ENCODE measurements at places on chromosomes 1 and 21. TPM values are rescaled to one million over a fixed set of nuclear protein-coding genes. Genes with fewer than 3 reads are reported as not detected.

Gene OR2T35
- not detected for total RNA-seq

Gene SLC25A33
- total RNA-seq: 3.7 TPM

Gene CSDE1
- 627 TPM for total RNA-seq

Gene CCDC30
- total RNA-seq: 2.9 TPM

- no peaks in the 10 kb centered on the region for H3K36me3 ChIP-seq
- DNase-seq: no peak
- H3K27ac ChIP-seq: no peak overlapping the region
- no peaks in the 10 kb centered on the region for H3K4me1 ChIP-seq
These were observed 13.7 kb upstream of the KRTAP19-5 start for GRCh38 chr21:30515681-30516080.

DNA sequence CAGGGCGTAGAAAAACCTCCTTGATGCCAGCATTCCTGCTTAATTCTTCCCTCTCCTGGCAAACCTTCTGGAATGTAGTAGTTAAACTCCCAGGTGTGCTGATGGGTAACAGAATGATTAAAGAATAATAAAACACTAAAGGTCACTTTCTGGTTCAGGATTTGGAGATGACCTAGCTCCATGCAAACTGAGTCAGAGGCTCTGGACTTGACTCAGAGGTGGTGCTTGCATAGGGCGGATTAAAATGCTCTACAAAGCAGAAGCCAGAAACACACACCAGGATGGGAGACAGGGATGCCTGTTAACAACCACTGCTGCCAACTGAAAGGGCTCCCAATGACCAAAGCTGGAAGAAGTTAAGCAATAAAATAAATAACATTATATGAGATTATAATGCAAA, 41.5 kb downstream of the KRTAP19-8 start:
- DNase-seq: no peak
- peaks cover 2% of the 10 kb centered on the region for H3K36me3 ChIP-seq
- no peak overlapping the region for H3K27ac ChIP-seq
- no peak overlapping the region for H3K4me3 ChIP-seq
- peaks cover 14% of the 10 kb centered on the region for H3K27me3 ChIP-seq
- H3K4me1 ChIP-seq: no peaks in the 10 kb centered on the region

GRCh38 chr1:174413632-174414031, 34.1 kb upstream of the GPR52 start:
- H3K36me3 ChIP-seq: no peaks in the 10 kb centered on the region
- peaks cover 17% of the 10 kb centered on the region for H3K4me1 ChIP-seq
- H3K4me3 ChIP-seq: no peak overlapping the region

DNA sequence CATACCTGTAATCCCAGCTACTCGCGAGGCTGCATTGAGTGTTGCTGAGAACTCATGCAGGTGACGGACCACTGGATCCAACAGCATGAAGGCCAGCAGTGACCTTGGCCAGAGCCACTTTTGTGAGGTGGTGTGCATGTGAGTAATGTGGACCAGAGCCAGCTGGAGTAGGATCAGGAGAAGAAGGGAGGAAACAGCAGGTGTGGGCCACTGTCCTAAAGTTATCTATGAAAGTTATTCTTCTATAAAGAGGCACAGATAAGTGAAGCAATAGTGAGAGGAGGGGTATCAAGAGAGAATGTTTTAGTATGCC, 47.8 kb downstream of the TCP10L start:
- H3K36me3 ChIP-seq: peaks cover 6% of the 10 kb centered on the region
- no peak for DNase-seq
- peak overlapping the region; percentile 58 for H3K4me3 ChIP-seq
- H3K4me1 ChIP-seq: peaks cover 32% of the 10 kb centered on the region
- no peak overlapping the region for H3K27ac ChIP-seq
- no peaks in the 10 kb centered on the region for H3K27me3 ChIP-seq

GRCh38 chr1:19460535-19461219, 24.7 kb downstream of the CAPZB start:
- DNase-seq: no peak
- H3K4me3 ChIP-seq: peak overlapping the region; percentile 85
- no peaks in the 10 kb centered on the region for H3K27me3 ChIP-seq
- peak overlapping the region; percentile 98 for H3K27ac ChIP-seq
- H3K4me1 ChIP-seq: peaks cover 62% of the 10 kb centered on the region

GRCh38 chr21:31660259-31660565, 719 bp downstream of the SOD1 start:
- no peak for DNase-seq
- H3K27ac ChIP-seq: peak overlapping the region; percentile 90
- no peaks in the 10 kb centered on the region for H3K27me3 ChIP-seq
- H3K36me3 ChIP-seq: peaks cover 5% of the 10 kb centered on the region

- no peaks in the 10 kb centered on the region for H3K27me3 ChIP-seq
- no peak for DNase-seq
- no peak overlapping the region for H3K4me3 ChIP-seq
- no peaks in the 10 kb centered on the region for H3K4me1 ChIP-seq
- H3K36me3 ChIP-seq: no peaks in the 10 kb centered on the region
These were observed 128.9 kb upstream of the ATP1B1 start for GRCh38 chr1:168977618-168978017.

- no peak overlapping the region for H3K4me3 ChIP-seq
- no peak for DNase-seq
- no peaks in the 10 kb centered on the region for H3K36me3 ChIP-seq
- H3K27me3 ChIP-seq: peaks cover 25% of the 10 kb centered on the region
- peaks cover 5% of the 10 kb centered on the region for H3K4me1 ChIP-seq
- no peak overlapping the region for H3K27ac ChIP-seq
These were observed 34.1 kb upstream of the MTR start for GRCh38 chr1:236760986-236761385.

- DNase-seq: no peak
- no peak overlapping the region for H3K27ac ChIP-seq
- H3K4me3 ChIP-seq: no peak overlapping the region
- H3K4me1 ChIP-seq: peaks cover 19% of the 10 kb centered on the region
- no peaks in the 10 kb centered on the region for H3K36me3 ChIP-seq
- H3K27me3 ChIP-seq: no peaks in the 10 kb centered on the region
These were observed 71.4 kb upstream of the HSPA13 start for GRCh38 chr21:14454016-14455009.

DNA sequence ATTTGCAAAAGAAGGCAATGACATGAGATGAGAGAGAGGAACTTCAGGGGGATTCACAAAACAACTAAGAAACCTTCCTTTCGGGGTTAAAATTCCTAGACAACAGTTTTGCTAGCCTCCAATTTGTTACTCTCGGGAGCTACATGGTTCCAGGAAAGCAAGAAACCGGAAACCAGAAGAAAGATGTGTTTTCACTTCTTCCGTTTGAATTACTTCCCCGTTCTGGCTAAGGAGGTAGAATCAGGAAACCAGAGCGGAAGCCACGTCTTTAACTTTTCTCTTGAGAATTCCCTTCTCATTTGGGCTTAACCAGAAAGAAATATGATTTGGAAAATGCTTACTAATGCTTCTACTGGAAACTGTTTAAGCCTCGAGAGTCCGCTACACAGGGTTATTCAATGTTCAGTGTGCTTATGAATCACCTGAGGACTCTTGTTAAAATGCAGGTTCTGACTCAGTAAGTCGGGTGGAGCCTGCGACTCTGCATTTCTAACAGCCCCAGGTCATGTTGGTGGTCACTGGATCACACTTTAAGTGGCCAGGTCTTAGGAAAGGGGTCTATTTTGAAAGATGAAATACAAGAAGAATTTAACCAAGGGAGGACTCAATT, 43.5 kb upstream of the MCOLN3 start:
- H3K27ac ChIP-seq: no peak overlapping the region
- H3K4me3 ChIP-seq: peak overlapping the region; percentile 36
- no peak for DNase-seq
- peaks cover 6% of the 10 kb centered on the region for H3K36me3 ChIP-seq
- peaks cover 48% of the 10 kb centered on the region for H3K27me3 ChIP-seq

DNA sequence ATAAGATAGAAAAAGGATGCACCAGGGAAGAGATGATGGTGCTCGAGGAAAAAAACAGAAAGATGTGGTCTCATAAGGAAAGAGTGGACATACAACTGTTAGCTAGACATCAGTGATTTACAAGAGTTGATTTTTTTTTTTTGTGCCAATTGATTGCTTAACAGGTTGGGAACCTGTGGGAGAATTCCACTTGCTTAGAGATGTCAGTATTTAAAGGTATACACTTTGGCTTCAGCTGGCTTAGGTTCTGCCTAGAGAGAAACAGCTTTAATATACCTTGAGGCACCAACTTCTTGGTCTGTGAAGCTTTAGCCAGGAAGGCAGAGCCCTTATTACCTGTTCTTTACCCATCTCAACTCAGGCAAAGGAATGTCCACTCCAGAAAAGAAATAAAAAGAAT, 303.8 kb downstream of the PAPPA2 start:
- H3K27me3 ChIP-seq: peaks cover 10% of the 10 kb centered on the region
- H3K4me3 ChIP-seq: no peak overlapping the region
- H3K4me1 ChIP-seq: no peaks in the 10 kb centered on the region
- no peak overlapping the region for H3K27ac ChIP-seq

DNA sequence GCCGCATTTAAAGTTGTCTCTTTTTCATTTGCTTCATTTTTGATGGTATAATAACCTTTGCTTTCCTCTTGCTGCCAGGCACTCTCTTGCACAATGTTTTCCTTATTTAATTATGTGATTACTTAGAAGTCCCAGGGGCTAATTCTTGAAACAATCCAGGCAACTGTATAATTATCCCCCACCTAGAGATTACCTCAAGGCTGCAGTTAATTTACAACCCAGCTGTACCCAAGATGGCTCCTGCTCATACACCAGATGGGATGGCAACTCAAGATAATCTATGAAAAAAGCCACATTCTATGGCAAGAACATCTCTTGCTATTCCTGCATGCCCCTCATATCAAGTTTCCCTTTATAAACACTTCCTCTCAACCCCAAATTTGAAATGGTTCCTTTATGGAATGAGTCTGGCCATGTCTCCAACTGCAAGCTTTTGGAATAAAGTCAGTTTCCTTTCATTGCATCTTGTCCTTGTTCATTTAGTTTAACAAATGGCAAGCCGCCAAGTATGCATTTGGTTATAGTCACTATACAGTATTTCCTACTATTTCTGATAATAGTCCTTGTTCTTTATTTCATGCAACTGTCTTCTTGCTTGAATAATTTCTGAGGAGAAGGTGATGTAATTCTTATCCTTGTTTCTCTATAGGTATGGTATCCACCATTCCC, 1042.6 kb downstream of the PLA2G4A start:
- no peak overlapping the region for H3K27ac ChIP-seq
- no peak overlapping the region for H3K4me3 ChIP-seq
- H3K27me3 ChIP-seq: no peaks in the 10 kb centered on the region
- H3K4me1 ChIP-seq: no peaks in the 10 kb centered on the region

Data from T-helper 17 cell (primary cell).